ENCODE measurements at places on chromosomes 4 and X.

- no peak for DNase-seq
Observed at GRCh38 chr4:184765473-184766340, 31.8 kb upstream of the CENPU start.

- DNase-seq: no peak
Observed at GRCh38 chr4:1478766-1479355, 72.6 kb upstream of the NKX1-1 start.

GRCh38 chrX:23898412-23898959 is 9.3 kb downstream of the APOO start:
- no peak for DNase-seq

GRCh38 chr4:84799318-84799717 is 167.2 kb downstream of the WDFY3 start:
- DNase-seq: no peak

DNA sequence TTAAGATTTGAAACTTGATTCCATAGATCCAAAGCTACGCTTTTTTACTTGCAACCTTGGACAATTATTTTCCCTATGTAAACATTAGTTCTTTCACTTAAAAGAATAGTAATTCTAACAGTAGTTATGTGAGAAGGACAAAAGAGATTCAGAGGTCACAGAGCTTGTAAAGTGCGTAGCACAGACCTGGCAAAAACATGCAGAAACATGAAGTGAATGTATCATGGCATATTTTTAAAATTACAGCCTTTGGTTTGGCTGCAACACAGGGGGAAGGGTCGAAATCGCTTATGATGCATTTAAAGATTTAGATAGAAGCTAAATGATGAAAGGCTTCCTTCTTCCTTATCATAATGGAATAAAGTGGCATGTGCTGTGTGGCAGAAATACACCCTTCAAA is 1068.8 kb downstream of the ARAP2 start:
- DNase-seq: no peak

- no peak for DNase-seq
Observed at GRCh38 chr4:156553659-156554058, 417.9 kb downstream of the PDGFC start.

- DNase-seq: no peak
Observed at GRCh38 chrX:111743316-111743715, 62.3 kb downstream of the ALG13 start.

DNA sequence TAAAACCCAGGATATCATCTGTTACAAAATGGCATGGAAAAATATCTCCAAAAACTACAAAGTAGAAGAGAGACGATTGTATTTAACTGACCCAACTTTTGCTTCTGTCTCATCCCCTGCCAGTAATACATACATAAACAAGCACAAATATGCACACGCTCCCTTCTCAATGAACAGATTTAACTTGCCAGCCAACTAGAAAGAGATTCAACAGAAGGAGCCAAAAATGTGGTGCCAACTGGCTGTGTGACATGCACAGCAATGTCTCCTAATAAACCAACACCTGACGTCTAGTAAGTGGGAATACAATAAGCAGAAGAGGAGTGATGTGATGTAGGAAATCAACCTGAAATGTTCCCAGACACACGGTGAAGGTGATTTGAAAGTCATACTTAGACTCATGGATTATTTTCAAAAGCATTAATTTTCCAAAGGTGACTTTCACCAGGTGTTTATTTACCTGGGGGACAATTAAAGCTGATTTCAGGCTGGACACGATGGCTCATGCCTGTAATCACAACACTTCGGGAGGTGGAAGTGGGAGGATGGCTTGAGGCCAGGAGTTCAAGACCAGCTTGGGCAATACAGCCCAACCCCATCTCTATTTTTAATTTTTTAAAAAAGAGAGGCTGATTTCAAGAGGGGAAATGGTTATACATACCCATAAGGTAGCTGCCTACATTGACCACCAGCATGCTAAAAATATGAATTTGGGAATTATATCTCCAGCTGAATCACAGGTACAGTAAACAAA is 33.7 kb downstream of the SH3RF1 start:
- no peak for DNase-seq

GRCh38 chr4:134708616-134709015 is 507.0 kb upstream of the PABPC4L start:
- DNase-seq: no peak

GRCh38 chr4:93732509-93732908 is 96.0 kb upstream of the ATOH1 start:
- no peak for DNase-seq
